Stimulated activated CD8-positive, alpha-beta memory T cell treated with anti-CD3 and anti-CD28 coated beads, Interleukin-15, amount 100 ng/mL, for 1 hour (primary cell): ENCODE measurements at places on chromosomes 16 and 17.

GRCh38 chr17:60968266-60968665 lies 290.6 kb downstream of the BCAS3 start:
- no peak for DNase-seq

GRCh38 chr17:17018612-17019429 lies 23.4 kb upstream of the MPRIP start:
- DNase-seq = no peak

GRCh38 chr17:4766201-4766600 lies 5.5 kb upstream of the TM4SF5 start:
- DNase-seq = no peak

DNA sequence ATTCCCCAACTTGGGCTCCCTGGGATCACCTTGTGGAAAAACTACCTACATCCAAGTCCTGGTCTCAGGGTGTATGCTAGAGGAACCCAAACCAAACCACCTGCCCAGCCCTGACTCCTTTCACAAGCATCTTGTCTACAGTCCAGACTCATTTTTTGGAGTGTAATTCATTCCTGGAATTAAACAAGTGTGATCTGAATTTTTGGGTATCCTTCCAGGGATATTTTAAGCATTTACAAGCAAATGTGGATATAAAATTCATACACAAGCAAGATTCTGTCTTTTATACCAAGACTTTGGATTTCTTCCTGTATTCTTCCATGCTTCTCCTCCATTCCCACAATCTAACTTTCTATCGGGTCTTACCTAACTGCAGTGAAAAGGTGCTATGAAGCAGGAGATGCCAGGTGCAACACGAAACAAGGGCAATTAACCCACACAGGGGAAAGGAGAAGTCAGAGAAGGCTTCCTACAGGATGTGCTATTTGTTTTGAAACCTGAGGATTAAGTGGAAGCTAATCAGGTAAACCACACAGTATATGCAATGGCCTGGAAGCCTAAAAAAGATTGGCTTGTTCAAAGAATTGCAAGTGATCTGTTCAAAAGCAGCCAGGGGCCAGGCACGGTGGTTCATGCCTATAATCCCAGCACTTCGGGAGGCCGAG lies 417.2 kb upstream of the C16orf82 start:
- no peak for DNase-seq

DNA sequence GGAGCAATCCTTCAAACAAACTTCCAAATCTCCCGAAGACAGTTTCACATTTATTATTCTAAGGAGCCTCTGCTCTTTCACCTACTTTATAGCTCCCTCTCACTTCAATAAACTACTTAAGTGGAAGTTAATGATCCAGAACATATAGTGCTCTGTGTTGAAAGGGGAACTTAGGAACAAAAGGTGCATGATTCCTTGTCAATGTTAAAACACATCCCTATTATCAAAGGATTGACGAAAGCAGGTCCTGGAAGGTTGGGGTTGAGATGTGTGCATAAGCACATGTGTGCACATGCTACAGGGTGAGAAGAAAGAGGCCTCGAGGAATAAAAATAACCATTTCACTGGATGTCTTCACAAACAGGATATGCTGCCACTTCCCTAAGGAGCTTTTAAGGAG lies 170.3 kb downstream of the SLC39A11 start:
- no peak for DNase-seq

GRCh38 chr16:83365166-83365565 lies 442.6 kb upstream of the HSBP1 start:
- no peak for DNase-seq

- no peak for DNase-seq
These were observed 686 bp upstream of the MIEF2 start for GRCh38 chr17:18259621-18260331.

- no peak for DNase-seq
These were observed 224.9 kb downstream of the PRKCA start for GRCh38 chr17:66527335-66527734.

GRCh38 chr16:1461146-1461545 lies 13.7 kb downstream of the CLCN7 start:
- DNase-seq = no peak

- DNase-seq = no peak
These were observed 22.9 kb upstream of the KRT17 start for GRCh38 chr17:41647038-41647813.

- DNase-seq = no peak
These were observed 16.9 kb upstream of the GLIS2 start for GRCh38 chr16:4298761-4299522.

- DNase-seq = no peak
These were observed 190.8 kb downstream of the SLC39A11 start for GRCh38 chr17:72901657-72902056.

DNA sequence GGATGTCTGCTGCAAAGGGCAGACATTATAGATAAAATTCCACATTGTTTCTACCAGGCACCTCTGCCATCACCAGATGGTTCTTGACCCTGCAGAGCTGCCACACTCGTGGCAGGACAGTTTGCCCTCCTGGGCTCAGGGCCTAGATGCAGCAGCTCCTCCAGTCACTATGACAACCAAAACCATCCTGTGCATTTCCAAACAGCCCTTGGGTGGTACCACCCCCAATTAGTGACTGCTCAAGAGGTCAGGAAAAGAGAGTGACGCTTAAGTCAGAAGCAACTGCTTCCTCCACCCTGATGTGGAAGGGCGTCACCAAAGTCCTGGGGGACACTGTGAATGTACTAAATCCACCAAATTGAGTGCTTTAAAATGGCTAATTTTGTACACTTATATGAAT lies 109.2 kb downstream of the C16orf95 start:
- DNase-seq = no peak

- DNase-seq = no peak
These were observed 10.4 kb downstream of the KPNB1 start for GRCh38 chr17:47660064-47660492.

GRCh38 chr16:4239020-4239419 lies 2.9 kb downstream of the SRL start:
- no peak for DNase-seq

GRCh38 chr17:12599186-12599920 lies 66.3 kb upstream of the MYOCD start:
- no peak for DNase-seq

DNA sequence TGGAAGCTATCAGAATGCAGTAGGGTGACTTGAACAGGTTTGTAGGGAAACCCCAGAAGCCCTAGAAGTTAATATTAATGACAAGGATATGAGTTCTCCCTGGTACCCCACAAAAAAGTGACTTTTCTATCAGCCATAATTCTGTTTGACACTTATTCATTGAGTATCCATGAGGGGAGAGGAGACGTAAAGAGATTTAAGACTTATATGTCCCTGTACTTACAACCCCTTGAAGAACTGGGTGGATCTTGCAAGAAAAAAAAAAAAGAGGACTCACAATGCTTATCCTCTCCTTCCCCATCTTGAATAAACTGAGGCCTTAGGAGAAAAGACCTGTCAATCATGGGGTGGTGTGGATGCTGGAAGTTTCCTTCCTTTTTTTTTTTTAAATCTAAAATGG lies 203.5 kb downstream of the CBLN1 start:
- DNase-seq = no peak

- no peak for DNase-seq
These were observed 2.0 kb upstream of the VAT1L start for GRCh38 chr16:77786186-77786847.

- DNase-seq = no peak
These were observed 1460.0 kb upstream of the CDH8 start for GRCh38 chr16:63496282-63496681.

GRCh38 chr17:68456339-68457167 lies 743 bp downstream of the WIPI1 start:
- DNase-seq = no peak

GRCh38 chr17:81128774-81129173 lies 36.5 kb upstream of the PVALEF start:
- no peak for DNase-seq

DNA sequence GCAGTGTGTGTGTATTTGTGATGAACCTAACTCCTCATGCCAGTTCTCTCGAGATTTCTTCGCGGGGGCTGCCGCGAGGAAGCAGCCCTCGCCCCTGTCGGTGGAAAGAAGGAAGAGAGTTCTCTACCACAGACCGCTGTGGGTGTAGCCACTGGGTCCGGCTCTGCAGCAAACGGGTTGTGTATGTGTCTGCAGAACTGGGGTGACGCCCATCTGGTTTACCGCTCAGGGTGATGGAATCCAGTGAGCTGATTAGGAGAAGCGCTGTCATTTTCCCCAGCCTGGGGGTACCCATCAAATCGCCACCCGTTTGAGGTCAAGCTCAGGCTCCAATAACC lies 7.7 kb downstream of the CORO6 start:
- DNase-seq = no peak

DNA sequence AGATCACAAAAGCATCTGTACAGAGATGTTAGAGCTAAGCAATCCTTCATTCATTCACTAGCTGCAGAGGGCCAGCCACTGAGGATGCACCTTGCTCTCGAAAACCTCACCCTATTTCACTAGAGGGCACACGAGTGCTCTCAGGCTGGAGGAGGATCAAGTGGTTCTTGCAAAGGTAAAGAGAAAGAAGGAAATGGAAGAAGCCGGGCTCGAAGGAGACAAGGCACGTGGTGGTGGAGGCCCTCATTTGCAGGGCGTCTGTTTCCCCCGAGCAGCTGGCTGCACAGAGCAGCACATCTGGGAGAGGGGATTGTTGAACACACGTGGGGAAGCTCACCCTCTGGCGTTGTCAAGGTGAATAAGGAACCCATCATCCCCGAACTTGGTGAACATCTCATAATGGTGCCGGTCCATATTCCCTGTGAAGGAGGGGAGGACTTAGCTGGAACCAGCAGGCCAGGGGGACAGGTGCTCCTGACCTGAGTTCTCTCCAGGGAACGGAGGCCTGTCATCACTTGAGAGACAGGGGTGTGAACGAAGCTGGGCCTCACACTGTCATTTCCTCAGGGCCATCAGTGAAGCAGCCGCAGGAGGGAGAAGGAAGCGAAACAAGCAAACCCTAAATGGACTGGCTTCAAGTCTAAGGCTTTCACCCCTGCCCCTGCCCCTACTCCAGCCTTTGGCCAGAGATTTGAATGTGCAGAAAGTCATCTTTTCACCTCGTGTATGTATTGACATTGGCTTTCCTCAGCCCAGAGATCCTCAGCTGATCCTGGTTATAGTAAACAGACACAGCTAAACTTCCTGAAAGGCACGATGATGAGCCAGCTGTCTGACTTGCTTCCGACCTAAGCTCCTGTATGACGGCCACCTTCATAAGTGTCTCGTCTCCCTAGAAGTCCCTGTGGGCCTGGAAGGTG lies 27.6 kb downstream of the PRKAR1A start:
- DNase-seq = no peak

DNA sequence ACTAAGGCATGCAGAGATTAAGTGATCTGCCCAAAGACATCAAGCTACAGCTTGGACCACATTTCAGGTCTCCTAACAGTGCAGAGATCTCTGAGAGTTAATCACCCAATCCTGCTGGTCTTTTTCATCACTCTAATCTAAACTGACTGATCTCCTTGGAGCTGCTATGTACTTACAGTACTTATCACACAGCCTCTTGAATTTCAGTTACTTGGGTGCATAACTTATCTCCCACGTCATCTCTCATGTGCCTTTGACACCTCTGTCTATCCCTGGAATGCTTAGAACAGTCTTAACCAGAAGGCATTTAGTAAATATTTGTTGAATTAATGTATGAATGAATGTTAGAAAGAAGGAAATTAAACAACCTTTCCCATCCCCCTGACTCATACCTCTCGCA lies 139.0 kb downstream of the SNX11 start:
- DNase-seq = no peak

DNA sequence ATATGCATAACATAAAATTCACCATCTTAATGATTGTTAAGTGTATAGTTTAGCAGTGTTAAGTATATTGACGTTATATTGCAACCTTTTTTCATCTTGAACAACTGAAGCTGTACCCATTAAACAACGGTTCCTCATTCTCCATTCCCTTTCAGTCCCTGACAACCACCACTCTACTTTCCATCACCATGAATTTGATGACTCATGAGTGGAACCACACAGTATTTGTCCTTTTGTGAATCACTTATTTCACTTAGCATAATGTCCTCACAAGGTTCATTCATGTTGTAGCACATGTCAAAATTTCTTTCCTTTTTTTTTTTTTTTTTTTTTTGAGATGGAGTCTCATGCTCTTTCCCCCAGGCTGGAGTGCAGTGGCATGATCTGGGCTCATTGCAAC lies 46.0 kb downstream of the HOXB1 start:
- DNase-seq = no peak
